ENCODE measurements at places on chromosomes 3 and 15.

DNA sequence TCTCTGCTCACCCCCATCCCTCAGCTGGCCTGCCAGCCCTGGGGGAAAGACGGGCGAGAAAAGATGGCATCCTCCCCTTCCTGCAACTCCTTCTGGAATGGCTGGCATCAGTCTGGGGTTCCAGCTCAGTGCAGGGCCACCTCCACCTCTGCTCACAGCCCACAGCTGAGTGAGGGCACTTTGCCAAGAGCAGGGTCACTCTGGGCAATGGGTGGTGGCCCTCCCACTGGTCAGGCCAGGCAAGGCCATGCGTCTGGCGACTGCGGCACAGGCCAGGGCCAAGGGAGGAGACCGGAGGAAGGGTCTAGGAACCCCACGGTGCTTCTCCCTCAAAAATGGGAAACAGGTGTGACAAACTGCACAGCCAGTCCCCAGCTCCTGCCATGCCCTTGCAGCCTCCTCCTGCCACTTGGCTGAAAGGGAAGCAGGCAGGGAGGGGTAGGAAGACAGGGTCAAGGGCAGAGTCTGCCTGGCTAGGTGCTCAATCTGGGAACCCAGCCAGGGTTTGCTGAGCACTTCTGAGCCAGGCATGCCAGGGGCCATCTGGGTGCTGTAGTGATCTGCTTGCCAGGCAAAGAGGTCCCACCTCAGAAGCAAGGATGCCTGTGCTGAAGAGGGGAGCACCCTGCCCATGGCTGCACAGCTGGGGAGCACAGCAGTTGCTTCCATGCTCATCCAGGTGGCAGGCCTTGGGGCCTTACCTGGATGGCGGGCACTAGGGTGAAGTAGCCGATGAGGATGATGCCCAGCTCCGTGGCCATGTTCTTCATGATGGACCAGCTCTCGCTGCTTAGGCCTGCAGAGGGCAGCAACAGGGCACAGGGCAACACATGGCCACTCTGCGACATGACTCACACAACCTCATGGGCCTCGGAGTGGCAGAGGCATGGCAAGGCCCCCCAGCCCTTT, 41.2 kb downstream of the PTPN23 start:
- DNase-seq, result no peak

DNA sequence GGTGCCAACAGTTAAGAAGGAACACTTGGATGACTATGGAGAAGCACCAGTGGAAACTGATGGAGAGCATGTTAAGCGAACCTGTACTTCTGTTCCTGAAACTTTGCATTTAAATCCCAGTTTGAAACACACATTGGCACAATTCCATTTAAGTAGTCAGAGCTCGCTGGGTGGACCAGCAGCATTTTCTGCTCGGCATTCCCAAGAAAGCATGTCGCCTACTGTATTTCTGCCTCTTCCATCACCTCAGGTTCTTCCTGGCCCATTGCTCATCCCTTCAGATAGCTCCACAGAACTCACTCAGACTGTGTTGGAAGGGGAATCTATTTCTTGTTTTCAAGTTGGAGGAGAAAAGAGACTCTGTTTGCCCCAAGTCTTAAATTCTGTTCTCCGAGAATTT, 3.0 kb downstream of the SKIL start:
- DNase-seq, result no peak

DNA sequence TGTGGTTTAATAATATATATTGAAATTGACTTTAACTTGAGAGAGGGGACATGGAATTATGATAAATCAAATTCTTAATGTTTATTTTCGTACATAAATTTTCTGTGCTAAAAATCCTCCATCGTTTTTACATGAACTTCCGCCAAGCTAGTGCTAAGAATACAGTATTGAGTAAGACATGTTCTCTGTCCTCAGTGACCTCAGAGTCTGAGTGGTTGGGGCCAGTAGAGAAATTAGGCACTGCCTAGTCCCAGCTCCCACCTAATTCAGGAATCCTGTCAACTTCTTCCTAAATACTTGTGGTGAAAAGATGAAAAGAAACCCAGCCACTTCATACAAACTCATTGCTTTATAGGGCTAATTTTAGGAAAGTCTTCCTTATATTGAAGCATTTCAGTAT, 110.3 kb downstream of the PPP2R3A start:
- no peak for DNase-seq

- no peak for DNase-seq
Observed at GRCh38 chr3:136577791-136578190, 174.4 kb downstream of the STAG1 start.

GRCh38 chr3:116905794-116906193, 196.2 kb downstream of the TUSC7 start:
- no peak for DNase-seq

DNA sequence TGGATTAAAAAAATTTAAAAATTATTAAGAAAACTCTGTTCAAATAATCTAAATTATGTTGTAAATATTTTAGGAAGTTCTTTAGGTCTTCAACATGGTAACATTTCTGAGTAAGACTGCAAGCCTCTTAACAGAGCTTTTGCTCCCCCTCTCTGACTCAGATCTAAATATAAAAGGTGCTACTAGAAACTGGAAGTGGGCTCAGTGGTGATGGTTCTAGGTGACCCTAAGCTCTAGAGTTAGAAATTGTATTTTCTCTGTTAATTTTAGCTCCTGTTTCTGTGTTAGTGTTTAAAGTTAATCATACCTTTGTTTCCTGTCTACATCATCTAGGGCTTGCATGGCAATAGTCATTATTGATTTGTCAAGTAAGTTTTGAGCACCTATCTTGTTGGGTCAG, 159.9 kb upstream of the MEIS2 start:
- no peak for DNase-seq

GRCh38 chr3:51773529-51774056, 5.4 kb downstream of the IQCF6 start:
- DNase-seq, result no peak

DNA sequence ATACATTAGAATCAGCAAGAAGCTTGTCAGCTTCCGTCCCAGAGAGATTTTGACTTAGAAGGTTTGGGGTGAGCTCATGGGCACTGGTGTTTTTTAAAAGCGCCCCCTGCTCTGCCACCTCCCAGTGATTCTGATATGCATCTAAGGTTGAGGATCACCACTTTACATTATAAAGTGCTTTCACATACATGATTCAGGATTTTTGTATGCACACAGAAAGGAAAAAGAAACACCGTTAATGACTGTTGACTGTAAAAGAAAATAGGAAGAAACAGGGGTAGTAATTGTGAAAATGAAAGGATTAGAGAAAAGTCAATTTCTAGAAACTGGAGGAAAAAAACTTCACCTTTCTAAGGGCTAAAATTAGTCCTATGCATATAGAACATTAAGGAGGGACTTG, 104.9 kb upstream of the ZBED2 start:
- DNase-seq, result no peak

- DNase-seq, result no peak
Observed at GRCh38 chr3:134658555-134658954, 7.7 kb upstream of the KY start.

GRCh38 chr3:122268257-122269024, 56.6 kb upstream of the CSTA start:
- DNase-seq, result no peak

DNA sequence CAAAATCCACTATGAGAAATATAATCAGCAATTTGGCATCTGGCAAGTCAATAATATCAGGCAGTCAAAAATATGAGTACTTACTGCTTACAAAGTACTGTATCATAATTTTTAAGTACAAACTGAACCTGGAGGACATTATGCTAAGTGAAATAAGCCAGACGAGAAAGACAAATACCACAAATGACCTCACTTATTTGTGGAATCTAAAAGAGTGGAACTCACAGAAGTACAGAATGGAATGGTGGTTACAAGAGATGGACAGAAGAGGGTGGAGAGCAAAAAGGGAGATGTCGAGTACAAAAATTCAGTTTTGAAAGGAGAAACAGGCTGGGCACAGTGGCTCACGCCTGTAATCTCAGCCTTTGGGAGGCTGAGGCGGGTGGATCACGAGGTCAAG, 12.4 kb downstream of the PCYT1A start:
- DNase-seq, result no peak

DNA sequence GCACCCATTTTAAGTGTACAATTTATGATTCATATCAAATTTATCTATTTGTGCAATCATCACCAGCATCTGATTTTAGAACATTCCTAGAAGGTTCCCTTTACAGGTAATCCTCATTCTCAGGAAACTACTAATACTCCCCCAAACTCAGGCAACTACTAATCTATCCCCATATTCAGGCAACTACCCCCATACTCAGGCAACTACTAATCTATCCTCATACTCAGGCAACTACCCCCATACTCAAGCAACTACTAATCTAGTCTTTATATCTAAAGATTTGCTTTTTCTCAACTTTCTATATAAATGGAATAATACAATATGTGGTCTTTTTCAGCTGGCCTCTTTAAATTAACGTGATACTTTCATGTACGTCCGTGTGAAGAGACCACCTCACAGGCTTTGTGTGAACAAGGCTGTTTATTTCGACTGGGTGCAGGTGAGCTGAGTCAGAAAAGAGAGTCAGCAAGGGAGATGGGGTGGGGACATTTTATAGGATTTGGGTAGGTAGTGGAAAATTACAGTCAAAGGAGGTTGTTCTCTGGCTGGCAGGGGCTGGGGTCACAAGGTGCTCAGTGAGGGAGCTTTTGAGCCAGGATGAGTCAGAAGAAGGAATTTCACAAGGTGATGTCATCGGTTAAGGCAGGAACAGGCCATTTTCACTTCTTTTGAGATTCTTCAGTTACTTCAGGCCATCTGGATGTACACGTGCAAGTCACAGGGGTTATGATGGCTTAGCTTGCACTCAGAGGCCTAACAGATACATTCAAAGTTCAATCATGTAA, 1444.5 kb upstream of the CADM2 start:
- DNase-seq, result no peak

GRCh38 chr15:57375827-57376695, at the start of gene CGNL1:
TSS of gene CGNL1 (plus strand) at chr15:57376505. CDS start at chr15:57438000, 61,495 bp downstream.
- no peak for DNase-seq

DNA sequence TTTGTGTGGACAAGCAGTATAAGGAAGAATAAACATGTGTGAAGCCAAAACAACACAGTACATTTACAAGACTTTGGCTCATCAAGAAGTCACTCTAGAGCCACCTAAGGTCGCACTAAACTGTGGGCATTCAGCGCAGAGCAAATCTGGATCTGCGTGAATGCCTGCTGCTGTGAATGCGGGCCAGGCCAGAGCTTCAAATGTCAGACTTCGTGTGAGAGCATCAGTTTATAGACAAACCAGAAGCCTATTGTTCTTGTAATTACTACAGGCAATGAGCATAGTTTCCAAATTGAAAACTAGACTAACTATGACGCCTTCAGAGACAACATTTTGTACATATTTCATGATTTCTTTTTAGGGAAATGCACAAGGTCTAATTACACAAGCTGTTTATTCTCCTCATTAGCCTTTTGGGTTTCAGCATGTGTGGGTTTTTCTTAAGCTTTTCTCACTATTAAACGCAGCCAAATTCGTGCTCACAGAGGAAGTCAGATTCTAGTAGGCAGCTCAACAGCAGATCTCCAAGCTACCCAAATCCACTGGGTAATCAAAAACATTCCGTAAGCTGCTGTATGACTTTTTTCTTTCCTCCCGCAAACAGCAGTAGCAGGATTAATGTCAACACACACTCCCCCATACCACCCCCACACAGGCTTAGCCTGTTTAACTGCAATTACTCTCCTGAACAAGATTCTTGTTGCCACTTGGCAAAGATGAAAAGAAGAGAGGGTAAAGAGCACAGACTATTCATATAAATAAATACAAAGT, 84.5 kb upstream of the SETMAR start:
- no peak for DNase-seq

DNA sequence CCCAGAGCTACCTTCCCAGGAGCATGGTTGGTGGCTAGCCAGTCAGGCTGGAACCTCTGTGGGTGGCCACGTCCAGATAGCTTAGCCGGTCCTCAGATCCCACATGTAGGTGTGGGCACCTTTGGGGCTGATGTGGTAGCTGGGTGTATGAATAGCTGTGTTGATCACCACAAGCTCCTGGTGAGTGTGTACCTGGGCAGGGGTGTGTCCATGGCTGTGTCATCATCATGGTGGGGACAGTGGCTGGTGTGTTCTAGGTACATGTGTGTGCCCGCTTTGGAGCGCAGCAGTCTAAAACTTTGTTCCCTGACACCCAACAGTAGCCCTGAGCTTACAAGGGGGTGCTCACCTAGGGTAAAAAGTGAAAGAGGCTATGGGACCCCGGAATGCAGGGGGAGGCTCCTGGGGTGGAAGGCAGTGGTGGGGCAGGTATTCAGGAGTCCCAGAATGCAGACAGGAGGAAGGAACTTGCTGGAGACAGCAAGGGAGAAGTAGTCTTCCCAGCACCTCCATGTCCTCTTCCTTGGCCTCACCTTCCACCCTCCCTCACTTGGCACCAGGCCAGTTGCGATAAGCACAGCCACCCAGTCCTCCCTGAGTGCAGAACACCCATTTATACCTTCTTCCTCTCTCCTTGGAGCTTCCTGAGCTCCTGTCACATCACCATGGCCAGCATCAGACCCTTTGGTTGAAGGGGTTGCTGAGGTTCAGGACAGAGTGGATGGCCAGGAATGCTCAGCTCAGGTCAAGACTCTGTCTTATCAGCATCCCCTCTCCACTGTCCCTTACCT, 1.2 kb downstream of the CISH start:
- no peak for DNase-seq

GRCh38 chr3:58101499-58102389, 93.5 kb downstream of the FLNB start:
- DNase-seq, result no peak

- no peak for DNase-seq
Observed at GRCh38 chr15:29822684-29823459, 604 bp upstream of the TJP1 start.

- no peak for DNase-seq
Observed at GRCh38 chr3:25542492-25543039, 114.5 kb downstream of the RARB start.

DNA sequence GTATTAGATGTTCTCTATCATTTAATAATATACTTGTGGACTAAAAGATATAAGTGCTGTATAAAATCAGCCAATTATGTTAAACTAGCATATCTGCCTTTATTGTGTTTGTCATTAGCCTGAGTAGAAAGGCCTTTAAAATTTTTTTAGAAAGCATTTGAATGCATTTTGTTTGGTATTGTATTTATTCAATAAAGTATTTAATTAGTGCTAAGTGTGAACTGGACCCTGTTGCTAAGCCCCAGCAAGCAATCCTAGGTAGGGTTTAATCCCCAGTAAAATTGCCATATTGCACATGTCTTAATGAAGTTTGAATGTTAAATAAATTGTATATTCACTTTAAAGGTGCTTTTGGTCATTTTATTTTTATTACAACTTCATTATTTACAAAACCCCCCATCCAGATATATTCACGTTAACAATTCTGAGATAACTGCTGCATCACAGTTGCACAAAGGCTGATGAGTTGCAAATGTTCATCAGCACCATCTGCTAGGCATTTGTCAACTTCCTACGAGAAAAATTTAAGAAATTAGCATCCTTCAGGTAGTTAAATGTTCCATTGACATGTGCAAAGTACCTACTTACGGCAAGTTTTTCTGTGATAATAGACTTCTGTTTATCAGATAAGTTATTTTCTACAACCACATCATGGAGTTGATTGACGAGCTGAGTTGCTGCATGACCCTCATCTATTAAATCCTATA, 6.3 kb downstream of the EIF4A2 start:
- no peak for DNase-seq
